ENCODE measurements at places on chromosomes 6 and 20.

- no peak for DNase-seq
These were observed 50.8 kb downstream of the PREX1 start for GRCh38 chr20:48777005-48777404.

DNA sequence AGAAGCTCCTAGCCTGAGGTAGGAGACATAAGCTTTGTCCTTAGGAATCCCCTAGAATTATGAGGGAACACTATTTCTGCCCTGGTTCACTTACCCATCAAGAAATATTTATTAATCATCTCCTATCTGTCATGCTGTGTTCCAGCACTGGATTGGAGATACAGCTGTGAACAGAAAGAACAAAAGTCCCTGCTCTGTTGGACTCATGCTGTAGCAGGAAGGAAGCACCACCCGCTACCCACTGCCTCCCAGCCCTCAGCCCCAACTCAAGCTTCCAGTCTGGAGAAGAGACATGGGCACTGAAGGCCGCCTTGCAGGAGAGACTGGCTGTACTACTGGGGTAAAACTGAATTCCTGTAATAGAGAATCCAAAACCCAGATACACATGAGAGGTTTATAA lies 78.0 kb downstream of the MDGA1 start:
- no peak for DNase-seq

- DNase-seq = no peak
These were observed 41.5 kb upstream of the RNF24 start for GRCh38 chr20:4056880-4057279.

DNA sequence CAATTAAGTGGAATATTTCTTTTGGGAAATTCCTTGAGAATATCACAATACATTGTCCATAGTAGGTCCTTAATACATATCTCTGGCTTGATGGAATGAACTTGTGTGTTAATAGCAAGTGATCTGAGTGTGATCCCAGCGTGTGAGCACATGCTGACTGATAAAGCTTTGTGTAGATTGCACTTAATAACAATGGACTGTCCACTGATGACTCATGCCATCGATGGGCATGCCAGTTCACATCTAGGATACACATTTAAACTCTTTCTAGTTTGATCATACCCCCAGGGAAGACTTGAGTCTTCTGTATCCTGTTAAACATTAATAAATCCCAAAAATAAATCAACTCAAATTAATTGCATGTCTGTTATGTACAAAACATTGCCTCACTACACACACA lies 454.3 kb upstream of the SPTLC3 start:
- DNase-seq = no peak

DNA sequence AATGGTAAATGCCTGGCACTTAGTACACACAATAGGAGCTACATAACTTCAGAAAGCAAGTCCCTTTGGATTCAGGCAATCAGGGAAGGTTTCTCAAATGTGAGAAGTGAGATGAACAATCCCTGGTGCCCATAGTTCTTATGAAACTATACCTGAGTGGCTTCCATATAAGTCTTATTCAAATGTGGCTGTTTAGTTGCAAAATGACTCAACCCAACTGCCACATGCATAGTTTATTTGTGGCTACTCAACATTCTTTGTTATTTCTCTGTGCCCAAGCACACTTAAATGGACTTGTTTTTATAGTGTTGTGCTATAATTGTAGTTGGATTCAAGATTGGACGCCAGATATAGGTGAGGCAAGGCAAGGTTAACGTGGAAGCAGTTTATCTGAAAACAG lies 93.7 kb upstream of the ATXN1 start:
- no peak for DNase-seq

DNA sequence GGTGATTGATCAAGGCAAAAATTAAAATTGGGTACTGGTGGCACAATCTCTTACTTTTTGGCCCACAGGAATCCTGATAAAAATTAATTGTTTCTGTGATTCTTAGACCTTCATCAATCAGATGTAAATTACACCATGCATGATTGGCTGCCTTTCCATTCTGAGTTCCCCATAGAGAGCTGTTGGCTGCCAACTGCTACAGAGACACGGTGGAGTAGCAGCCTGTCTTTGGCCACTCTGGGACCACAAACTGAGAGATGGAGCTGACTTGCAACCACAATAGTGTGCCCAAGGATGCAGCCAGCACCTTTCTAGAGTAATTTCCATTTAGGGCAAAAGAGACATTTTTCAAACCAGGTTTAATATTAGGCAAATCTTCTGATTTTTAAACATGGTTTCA lies 274.3 kb upstream of the MMS22L start:
- no peak for DNase-seq

DNA sequence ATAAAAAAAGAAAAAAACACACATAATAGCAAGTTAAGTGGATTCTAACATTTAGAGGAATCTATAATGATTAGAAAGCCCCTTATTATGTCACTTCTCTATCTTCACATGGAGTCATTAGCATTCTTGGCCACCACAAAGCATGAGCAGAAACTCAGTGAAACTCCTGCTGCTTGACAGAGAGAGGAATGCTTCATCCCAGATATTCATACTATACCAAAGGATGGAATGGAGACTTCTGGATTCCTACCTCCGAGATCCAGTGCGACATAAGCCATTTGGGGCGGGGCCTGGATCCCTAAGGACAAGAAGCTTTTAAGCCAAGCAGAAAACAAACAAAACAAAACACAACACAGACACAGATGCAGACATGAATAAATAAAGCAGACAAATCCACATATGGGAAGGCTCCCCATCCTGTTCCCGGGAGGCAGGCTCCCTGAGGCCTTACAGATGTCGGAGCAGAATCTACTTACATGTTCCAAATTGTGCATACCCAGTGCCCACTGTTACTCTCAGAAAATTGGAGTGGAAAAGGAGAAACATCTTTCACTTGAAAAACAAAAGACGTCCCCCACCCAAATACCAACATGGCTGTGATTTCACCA lies 727.3 kb downstream of the MAFB start:
- DNase-seq = no peak

GRCh38 chr6:137309078-137309762 lies 90.0 kb upstream of the IFNGR1 start:
- peak; percentile 29 for DNase-seq

- DNase-seq = no peak
These were observed 5.2 kb upstream of the ADRM1 start for GRCh38 chr20:62297449-62298227.

- DNase-seq = no peak
These were observed 1.9 kb downstream of the BLCAP start for GRCh38 chr20:37525810-37526209.

- no peak for DNase-seq
These were observed 31.4 kb downstream of the TFAP2A start for GRCh38 chr6:10383331-10384090.

DNA sequence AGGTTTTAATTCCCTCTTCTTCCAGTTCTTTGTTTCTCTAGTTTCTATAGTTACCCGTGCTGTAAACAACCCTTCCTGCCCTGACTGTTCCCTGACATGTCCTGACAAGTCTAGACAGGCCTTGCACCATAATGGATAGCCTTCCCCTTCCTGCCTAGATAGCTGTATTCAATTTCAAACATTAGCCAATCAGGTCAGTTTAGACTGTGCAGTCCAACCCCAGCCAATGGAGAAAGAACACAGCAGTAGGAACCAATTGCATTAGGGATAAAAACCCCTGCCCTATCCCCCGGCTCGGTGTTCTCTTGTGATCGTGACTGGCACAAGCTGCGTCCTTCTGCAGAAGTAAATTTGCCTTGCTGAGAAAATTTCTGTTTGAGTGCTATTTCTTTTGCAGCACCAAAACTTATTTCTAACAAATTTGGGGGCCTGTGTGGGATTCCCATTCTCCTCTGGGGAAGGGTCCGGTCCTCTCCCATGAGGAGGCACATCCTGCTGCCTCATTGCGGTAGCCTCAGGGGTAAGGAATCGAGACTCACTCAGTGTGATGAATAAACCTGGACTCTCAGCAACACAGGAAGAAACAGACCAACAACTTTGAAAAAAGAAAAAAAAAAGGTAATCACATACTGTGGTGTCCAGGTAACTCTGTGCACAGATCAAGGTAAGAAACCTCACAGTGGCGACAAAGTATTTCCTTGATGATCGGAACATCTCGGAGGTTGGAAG lies 248.7 kb upstream of the ECI2 start:
- DNase-seq = no peak

DNA sequence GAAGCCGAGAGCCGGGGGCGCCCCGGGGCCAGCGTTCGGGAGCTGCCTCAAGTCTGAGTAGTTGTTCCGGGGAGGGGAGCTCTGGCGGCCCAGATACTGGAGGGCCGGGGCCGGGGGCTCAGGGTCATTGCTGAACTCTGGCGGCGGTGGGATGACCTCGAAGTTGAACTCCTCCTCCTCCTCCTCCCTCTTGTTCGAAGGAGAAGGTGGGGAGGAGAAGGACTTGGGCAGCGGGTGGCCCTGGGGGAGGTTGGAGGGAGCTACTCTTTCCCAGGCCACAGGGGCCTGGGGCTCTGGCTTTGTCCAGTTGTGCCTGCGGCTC lies 37.7 kb downstream of the C6orf132 start:
- DNase-seq = no peak

All from uterus (tissue), 4 donors.